ENCODE measurements at places on chromosomes 5 and 9. TPM values are rescaled to one million over a fixed set of nuclear protein-coding genes. Genes with fewer than 3 reads are reported as not detected.

TLE4 gene
- 21.1 TPM for total RNA-seq

ICE1 gene
- 218 TPM for total RNA-seq

- DNase-seq, result no peak
Observed at GRCh38 chr9:27353166-27353473, 56.2 kb upstream of the EQTN start.

DNA sequence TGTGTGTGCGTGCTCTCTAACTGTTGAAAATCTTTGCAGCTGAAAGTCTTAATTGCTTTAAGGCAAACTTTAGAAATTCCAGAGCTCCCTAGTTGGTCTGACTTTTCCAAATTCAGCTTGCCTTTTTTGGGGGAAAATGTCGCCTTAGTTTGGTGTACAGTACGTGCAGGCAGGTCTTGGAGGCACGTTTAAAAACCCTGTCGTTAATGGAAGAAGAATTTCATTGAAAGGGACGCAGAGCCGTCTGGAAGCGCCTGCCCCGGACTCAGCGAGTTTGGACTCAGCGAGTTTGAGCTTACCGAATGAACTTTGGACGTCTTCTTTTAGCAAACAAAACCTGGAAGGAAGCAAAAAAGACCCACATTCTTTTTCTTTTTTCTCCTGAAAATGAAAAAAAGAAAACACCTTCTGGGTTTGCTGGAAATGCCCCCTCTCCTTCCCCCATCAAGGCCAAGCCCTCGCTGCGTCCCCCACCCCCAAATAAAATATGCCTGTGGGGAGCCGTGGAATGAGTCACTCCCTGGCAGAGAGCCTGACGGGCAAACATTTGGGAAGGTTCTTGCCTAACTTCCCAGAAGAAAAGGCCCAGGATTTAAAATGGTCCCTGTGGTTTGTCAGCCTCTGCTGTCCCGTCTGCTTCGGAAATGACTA, 1.5 kb downstream of the NEK6 start:
- DNase-seq, result peak; percentile 85

GRCh38 chr9:79023134-79023580, 548.6 kb upstream of the TLE4 start:
- DNase-seq, result no peak

Data from uterus (tissue), 4 donors.